ENCODE measurements at places on chromosomes 4 and X. TPM values are rescaled to one million over a fixed set of nuclear protein-coding genes. Genes with fewer than 3 reads are reported as not detected.

DNA sequence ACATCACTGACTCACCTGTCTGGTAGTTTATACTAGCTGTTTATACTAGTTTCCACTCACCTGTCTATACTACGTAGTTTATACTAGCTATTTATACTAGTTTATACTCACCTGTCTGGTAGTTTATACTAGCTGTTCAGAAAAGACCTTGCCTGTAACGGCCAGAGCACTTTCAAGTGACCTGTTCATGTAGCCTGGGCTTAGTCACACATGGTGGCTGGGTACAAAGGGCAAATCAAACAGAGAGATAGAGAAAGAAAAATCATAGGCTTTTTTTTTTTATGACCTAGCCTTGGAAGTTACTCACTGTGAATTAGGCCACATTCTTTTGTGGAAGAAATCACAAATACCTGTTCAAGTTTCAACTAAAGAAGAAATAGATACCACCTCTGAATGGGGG, 30.7 kb upstream of the SPANXN4 start:
- no peak overlapping the region for H3K27ac ChIP-seq
- no peak for DNase-seq
- H3K36me3 ChIP-seq, result no peaks in the 10 kb centered on the region
- no peak overlapping the region for H3K4me3 ChIP-seq
- no peaks in the 10 kb centered on the region for H3K27me3 ChIP-seq

DNA sequence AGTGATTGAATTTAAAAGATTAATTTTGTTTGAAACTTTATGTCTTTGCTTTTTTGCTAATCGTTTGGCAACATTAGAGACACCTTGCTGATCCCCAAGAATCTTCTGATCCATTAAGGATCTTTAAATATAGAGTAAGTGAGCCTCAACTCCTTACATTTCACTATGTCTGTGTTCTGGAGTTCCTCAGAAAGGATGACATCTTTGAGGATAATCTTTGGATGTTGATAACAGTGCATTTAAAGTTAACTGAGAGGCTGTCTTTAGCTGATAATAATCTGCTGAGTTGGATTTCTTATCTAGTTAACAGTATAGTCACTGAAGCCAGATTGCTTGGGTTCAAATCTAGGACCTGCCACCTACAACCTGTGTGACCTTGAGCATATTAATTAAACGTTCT, 221.6 kb upstream of the EMCN start:
- no peak overlapping the region for H3K27ac ChIP-seq
- H3K36me3 ChIP-seq, result no peaks in the 10 kb centered on the region
- no peak overlapping the region for H3K4me3 ChIP-seq
- no peak for DNase-seq
- no peaks in the 10 kb centered on the region for H3K27me3 ChIP-seq
- H3K4me1 ChIP-seq, result no peaks in the 10 kb centered on the region

- DNase-seq, result no peak
- H3K36me3 ChIP-seq, result peaks cover 36% of the 10 kb centered on the region
Measured at GRCh38 chr4:17981063-17981462, 40.5 kb downstream of the LCORL start.

The DCAF12L2 gene
- 1.1 TPM for total RNA-seq

The UTP3 gene
- total RNA-seq, result 27.7 TPM

The MTNR1A gene
- total RNA-seq, result 2.6 TPM

All from progenitor cell of endocrine pancreas (in vitro differentiated cells).